Left kidney (tissue), 8 donors: ENCODE measurements at places on chromosomes 3 and 15. TPM values are rescaled to one million over a fixed set of nuclear protein-coding genes. Genes with fewer than 3 reads are reported as not detected.
A peak's percentile ranks its signal among the peaks of the same experiment; 100 is the strongest.

GRCh38 chr15:96408591-96409183, 78.2 kb downstream of the NR2F2 start:
- no peak for DNase-seq

CDHR4 gene
- 0.28 TPM for polyA plus RNA-seq

ISL2 gene
- polyA plus RNA-seq, result not detected

GRCh38 chr3:58214484-58215316, 3.9 kb upstream of the DNASE1L3 start:
- DNase-seq, result no peak

GRCh38 chr3:36868614-36869436, 76.0 kb downstream of the TRANK1 start:
- peak; percentile 72 for DNase-seq

DNA sequence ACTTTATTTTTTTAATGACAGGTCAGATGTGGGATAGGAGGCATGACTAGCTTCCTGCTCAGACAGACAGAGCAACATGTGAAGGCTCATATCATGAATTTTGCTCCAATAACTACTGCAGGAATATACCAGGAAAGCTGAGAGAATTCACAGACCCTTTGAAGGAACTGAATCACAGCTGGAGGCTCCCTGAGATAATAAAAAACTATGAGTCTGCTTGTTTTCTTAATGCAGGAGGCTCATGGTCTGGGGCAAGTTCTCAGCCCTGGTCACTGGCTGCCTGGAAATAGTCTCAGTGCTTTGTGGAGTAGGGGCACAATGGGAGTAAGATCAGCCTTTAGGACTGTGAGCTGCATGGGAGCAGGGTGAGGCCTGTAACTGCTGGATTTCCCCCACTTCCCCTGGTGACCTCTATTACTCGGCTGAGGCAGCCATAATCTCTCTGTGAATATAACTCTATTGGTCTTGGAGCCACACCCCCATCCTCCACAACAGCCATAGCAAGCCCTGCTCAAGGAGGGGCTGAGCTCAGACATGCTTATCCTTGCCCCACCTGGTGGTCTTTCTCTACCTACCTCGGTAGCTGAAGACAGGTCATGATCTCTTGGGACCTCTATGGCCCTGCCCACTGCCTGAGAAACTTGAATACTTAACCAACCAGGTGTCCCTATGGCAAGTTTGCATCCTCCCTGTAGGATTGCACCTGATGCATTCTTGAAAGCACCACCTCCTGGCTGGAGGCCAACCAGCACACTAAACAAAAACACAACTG, 281.6 kb upstream of the TMCO5A start:
- DNase-seq, result no peak

DNA sequence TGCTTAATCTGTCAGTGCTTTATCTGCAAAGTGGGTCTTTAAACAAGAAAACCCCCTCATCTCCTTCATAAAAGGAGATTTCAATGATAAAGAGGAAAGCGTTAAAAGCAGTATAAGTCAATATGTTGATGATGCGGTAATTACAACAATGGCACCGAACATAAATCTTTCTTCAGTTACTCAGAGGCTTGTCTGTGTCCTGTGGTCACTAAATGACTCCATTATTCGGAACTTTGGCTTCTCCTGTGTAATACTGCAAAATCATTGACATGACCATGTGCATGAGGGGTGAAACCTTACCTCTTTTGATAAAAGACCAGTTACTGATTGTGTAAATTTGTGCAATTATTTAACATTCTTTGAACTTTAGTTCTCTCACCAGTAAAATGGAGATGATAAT, 4.8 kb upstream of the USP3 start:
- no peak for DNase-seq

GRCh38 chr3:46383951-46384330, 13.2 kb downstream of the CCR5 start:
- DNase-seq, result no peak

- no peak for DNase-seq
These were observed 16.8 kb downstream of the LPP start for GRCh38 chr3:188170461-188171459.

DNA sequence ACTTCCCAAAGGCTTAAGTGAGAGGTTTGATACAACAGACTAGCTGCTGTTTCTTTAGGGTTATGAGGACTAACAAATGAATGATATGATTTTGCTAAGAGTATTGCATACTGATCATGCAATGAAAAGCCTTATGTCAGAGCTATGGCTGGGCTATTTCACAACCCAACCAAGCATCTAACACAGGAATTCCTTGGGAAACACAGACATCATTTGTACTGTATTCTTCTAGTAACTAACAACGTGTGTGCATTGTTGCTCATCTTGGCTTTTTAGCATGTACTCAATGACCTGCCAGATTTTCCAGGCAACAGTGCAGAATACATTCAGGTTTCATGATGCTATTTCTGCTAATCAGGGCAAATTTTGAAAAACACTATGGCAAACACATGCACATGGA, 19.3 kb downstream of the PDZRN3 start:
- no peak for DNase-seq

- DNase-seq, result peak; percentile 79
These were observed 192.9 kb upstream of the CADPS start for GRCh38 chr3:63067999-63068645.

IMPG2 gene
- 0.76 TPM for polyA plus RNA-seq

DNA sequence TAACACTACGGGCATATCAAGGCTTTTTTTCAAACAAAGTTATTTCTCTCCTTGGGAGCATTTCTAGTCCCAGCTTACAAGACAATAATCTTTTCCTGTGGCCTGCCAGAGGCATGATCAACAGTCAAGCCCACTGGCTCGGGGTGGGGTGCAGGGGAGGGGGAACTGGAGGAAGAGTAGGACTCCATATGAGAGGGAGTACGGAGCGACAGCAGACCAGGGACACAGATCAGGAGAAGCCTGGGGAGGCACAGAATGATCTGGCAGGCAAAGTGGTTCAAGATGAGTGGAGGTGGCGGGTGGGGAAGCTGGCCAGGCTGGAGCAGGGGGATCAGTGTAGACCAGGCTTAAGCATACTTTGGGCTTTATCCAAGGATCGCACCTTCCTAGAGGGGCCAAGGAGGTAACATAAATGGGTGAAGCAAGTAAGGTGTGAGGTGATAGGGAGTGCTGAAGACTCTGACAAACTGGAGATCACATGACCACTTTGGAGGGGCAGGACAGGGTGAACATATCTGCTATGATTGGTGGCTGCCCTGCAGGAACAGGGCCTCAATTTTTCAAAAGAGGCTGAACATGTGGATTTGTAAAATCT, 37.4 kb downstream of the KLF15 start:
- DNase-seq, result no peak

TAGLN3 gene
- 2.3 TPM for polyA plus RNA-seq

DNA sequence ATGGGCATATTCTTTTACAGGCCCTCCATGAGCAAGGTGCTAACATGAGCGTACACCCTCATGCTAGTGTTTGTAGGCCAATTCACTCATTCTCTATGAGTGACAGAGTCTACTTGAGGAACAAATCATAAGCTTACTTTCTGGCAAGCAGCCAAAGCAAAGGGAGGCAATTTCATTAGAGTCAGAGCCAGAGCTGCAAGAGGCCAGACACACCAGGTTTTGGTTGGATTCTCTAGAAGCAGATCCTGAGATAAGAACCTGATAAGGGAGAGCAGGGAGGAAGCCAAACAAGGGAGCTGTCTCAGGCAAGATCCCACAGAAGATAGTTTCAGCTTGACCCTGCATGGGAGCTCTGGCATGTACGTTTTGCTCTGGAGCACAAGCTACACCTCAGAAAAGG, 214.1 kb upstream of the CTNNB1 start:
- no peak for DNase-seq

DNA sequence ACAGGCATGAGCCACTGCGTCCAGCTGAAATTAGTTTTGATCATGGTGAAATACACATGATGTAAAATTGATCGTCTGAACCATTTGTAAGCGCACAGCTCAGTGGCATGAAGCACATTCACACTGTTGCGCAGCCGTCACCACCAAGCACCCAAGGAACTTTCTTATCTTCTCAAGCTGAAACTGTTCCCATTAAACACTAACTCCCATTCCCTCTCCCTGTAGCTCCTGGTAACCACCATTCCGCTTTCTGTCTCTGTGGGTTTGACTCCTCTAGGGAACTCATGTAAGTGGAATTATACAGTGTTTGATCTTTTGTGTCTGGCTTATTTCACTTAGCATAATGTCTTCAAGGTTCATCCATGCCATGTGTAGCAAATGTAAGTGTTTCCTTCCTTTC, 62.3 kb downstream of the FBLN2 start:
- DNase-seq, result no peak

DNA sequence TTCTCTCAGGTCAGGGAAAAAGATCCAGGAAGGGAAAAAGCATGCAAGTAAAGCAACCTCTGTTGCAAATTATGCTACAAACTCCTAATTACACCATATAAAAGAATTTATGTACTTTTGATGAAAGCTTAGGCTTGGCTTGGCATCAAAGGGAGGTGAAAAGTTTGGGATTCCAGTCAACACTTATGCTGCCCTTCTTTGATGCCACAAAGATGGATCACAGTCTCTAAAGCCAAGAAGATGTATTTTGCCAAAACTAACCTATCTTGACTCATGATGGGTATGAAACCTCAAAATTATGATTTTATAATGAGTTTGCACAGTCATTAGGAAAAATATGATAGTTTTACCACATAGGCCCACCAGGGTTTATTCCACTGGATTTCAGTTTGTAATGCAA, 101.0 kb upstream of the CCDC80 start:
- no peak for DNase-seq

DNA sequence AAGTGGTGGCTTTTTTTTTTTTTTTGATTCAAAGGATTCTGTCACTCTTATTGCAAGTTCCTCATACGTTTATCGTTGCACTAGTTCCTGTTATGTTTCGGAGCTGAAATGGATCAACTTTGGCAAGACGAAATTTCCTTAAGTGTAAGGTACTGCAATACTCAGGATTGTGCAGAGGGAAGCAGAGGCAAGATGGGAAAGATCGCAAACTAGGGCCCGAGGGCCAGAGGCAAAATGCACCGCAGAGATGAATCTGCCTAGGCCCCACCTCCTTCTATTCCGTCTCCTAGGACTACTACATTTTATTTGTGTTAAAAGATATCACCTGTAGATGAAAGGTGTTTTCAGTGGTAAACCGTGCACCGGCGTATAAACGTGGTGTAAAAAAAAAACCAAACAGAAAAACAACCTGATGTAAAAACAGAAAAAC, 331 bp downstream of the RNU6-1 start:
- DNase-seq, result no peak

GRCh38 chr3:21356402-21356801, 394.6 kb downstream of the ZNF385D start:
- DNase-seq, result no peak

EPB42 gene
- polyA plus RNA-seq, result 0.80 TPM

- DNase-seq, result no peak
These were observed 6.0 kb downstream of the KATNBL1 start for GRCh38 chr15:34203936-34204335.

CCR9 gene
- 0.05 TPM for polyA plus RNA-seq

DNA sequence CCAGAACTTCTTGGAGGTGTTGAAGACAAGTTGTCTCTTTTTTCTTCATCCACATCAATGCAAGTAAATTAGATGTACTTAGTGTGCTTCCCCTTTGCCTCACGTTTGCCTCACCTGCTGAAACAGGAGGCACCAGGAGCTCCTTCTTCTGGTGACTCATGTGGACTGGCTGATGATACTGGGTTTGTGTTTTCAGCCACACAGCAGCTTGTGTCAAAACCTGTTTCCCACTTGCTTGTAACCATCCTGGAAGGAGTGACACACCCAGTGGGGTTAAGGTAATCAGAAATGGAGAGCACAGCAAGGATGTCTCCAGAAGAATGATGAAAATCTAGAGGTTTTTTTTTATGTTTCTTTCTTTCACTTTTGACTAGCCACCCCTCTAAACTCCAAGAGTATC, 143.3 kb upstream of the RBMS3 start:
- no peak for DNase-seq

- DNase-seq, result no peak
These were observed 169.6 kb upstream of the GADL1 start for GRCh38 chr3:31064021-31064420.

DNA sequence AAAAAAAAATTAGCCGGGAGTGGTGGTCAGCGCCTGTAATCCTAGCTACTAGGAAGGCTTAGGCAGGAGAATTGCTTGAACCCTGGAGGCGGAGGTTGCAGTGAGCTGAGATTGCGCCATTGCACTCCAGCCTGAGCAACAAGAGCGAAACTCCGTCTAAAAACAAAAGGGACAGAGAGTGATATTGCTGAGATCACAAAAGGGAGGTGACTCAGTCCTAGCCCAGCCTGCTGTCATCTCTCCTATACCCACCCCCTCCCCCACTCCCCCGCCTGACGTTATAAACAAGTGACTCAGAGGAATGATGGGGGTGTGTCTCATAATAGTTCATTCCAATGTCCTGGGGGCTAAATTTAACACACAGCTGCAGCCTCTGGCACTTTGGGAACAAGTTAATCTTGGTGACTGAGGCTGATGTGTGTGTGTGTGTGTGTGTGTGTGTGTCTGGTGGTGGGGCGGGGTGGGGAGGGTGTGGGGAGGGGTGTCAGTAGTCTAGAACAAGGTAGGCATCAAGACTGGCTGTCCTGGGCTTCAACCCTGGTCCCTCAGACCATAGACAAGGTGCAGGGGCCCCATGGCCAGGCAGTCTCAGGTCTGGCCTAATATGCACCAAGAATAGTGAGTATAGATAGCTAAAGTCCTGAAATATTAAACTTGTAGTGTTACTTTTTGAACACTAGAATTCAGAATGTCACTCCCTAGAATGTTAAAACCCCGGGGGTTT, 1.3 kb upstream of the KLHL40 start:
- DNase-seq, result no peak

- DNase-seq, result no peak
These were observed 7.3 kb downstream of the CCDC14 start for GRCh38 chr3:123953735-123954134.

LMAN1L gene
- polyA plus RNA-seq, result not detected

- DNase-seq, result no peak
These were observed 402.1 kb upstream of the CNTN6 start for GRCh38 chr3:690770-691169.

DNA sequence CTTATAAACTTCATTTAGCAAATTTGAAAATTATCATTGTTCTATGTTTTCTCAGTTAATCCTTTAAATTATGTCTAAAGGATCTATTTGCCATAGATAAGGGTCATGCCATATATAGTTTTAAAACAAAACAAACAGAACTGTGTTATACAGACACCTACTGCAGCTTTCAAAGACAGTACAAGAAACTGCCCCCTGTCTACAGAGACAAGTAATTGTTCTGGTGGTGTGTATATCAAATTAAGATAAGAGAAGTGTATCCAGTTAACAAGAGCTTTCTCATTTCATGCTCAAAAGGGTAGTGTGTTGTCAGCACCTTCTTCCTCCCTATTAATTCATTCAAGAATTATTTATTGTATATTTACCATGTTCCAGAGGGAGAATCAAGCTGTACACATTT, 201.2 kb downstream of the FMN1 start:
- no peak for DNase-seq

FILIP1L gene
- polyA plus RNA-seq, result 16.3 TPM

DNA sequence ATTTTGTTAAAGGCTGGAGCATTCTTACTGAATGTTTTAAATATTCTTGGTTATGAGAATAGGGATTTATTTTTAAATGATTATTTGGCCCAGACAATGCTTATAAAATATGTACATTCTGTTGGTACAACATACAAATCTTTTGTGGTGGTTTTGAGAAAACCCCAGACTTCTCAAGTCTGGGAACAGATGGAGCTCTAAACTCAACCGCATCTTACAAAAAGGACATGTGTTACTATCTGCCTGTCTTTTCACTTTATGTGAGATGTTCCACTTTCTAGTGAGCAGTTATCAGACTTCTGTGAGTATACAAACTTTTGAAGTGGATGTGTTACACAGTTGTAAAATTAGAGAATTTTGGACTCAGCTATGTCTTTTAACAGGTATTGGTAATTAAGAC, 135.5 kb upstream of the RBMS3 start:
- no peak for DNase-seq

GRCh38 chr3:41881233-41881821, 80.6 kb downstream of the ULK4 start:
- DNase-seq, result peak; percentile 56

TMEM207 gene
- 18.1 TPM for polyA plus RNA-seq
